ENCODE measurements at places on chromosomes 2 and 18. TPM values are rescaled to one million over a fixed set of nuclear protein-coding genes. Genes with fewer than 3 reads are reported as not detected.

The GREB1L gene
- total RNA-seq: under 0.01 TPM

The MAP3K19 gene
- not detected for total RNA-seq

The C2orf66 gene
- not detected for total RNA-seq

The LRRC30 gene
- not detected for total RNA-seq

The ADGRF3 gene
- not detected for total RNA-seq

The TMEM182 gene
- total RNA-seq: under 0.01 TPM

The EPB41L5 gene
- 17.9 TPM for total RNA-seq

The SMARCAL1 gene
- 5.5 TPM for total RNA-seq

The TNS1 gene
- total RNA-seq: 19.8 TPM

The DNER gene
- total RNA-seq: under 0.01 TPM

The SCG2 gene
- total RNA-seq: 0.15 TPM

The PIKFYVE gene
- total RNA-seq: 28.4 TPM

The HOXD4 gene
- total RNA-seq: 0.65 TPM

The LAPTM4A gene
- 79.6 TPM for total RNA-seq

The TRIB2 gene
- total RNA-seq: 12.7 TPM

The ANKRD30BL gene
- total RNA-seq: not detected

The LAMA3 gene
- total RNA-seq: 3.3 TPM

The HIBCH gene
- 25.7 TPM for total RNA-seq

The SLC14A1 gene
- total RNA-seq: 1.5 TPM

The CRYGD gene
- not detected for total RNA-seq

The ACTG2 gene
- 0.32 TPM for total RNA-seq

The ZBTB7C gene
- total RNA-seq: not detected

The GKN2 gene
- not detected for total RNA-seq

The TOGARAM2 gene
- not detected for total RNA-seq

The TWIST2 gene
- 0.91 TPM for total RNA-seq

The CASP10 gene
- 79.8 TPM for total RNA-seq

The BIRC6 gene
- total RNA-seq: 98.7 TPM

The HJURP gene
- 23.1 TPM for total RNA-seq

The SAG gene
- under 0.01 TPM for total RNA-seq

The TGFBRAP1 gene
- total RNA-seq: 29.8 TPM

The TGFA gene
- not detected for total RNA-seq

The MAPRE3 gene
- 0.65 TPM for total RNA-seq

The TEX44 gene
- not detected for total RNA-seq

The HTR2B gene
- total RNA-seq: under 0.01 TPM

The FKBP7 gene
- 25.7 TPM for total RNA-seq

The PNO1 gene
- 27.1 TPM for total RNA-seq

The LYG1 gene
- not detected for total RNA-seq

The UPP2 gene
- not detected for total RNA-seq

The KIF5C gene
- total RNA-seq: under 0.01 TPM

The RNU2-63P gene
- total RNA-seq: 88.5 TPM

The SCN7A gene
- under 0.01 TPM for total RNA-seq

The RND3 gene
- total RNA-seq: 64.4 TPM

The IL37 gene
- total RNA-seq: not detected

The HTRA2 gene
- total RNA-seq: 40.7 TPM

The FOSL2 gene
- total RNA-seq: 15.3 TPM

The EMX1 gene
- not detected for total RNA-seq

The AFF3 gene
- total RNA-seq: not detected

The TMEM247 gene
- not detected for total RNA-seq

The INSIG2 gene
- 18.8 TPM for total RNA-seq

The ZNF385B gene
- total RNA-seq: not detected

The NGEF gene
- not detected for total RNA-seq

The GLB1L gene
- 4.0 TPM for total RNA-seq
